Karpas-422 (cell line): ENCODE measurements at places on chromosomes 11 and 22.

GRCh38 chr11:119935349-119935925 is 202.5 kb downstream of the TRIM29 start:
- no peak for DNase-seq
- H3K4me3 ChIP-seq = no peak overlapping the region
- H3K4me1 ChIP-seq = no peaks in the 10 kb centered on the region

- DNase-seq = no peak
- no peaks in the 10 kb centered on the region for H3K36me3 ChIP-seq
- no peaks in the 10 kb centered on the region for H3K4me1 ChIP-seq
Measured at GRCh38 chr11:32430568-32431381, 4.6 kb downstream of the WT1 start.

DNA sequence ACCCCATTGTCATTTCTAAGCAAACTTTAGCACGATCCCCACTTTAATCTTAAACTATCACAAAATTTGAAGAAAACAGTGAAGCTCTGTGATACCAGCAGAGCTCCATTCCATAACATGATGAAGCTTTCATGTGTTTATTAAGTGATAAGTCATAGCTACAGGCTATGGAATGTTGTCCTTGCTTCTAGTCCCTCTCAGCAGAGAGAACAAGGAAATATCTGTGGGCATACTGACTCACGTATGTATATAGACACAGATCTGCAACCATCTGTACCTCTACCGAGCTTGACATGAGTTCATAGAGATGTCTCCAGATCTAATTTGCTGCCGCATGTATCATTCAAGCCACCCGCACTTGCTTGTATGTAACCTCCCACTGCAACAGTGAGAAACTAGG is 588.9 kb downstream of the ETS1 start:
- H3K36me3 ChIP-seq = no peaks in the 10 kb centered on the region
- H3K4me1 ChIP-seq = no peaks in the 10 kb centered on the region
- H3K27ac ChIP-seq = no peak overlapping the region

- no peaks in the 10 kb centered on the region for H3K36me3 ChIP-seq
- no peaks in the 10 kb centered on the region for H3K27me3 ChIP-seq
- no peak overlapping the region for H3K4me3 ChIP-seq
- no peak overlapping the region for H3K27ac ChIP-seq
- no peak for DNase-seq
Measured at GRCh38 chr22:34114406-34114805, 194.1 kb upstream of the LARGE1 start.

- no peak overlapping the region for H3K4me3 ChIP-seq
- no peak overlapping the region for H3K27ac ChIP-seq
- no peaks in the 10 kb centered on the region for H3K27me3 ChIP-seq
- no peaks in the 10 kb centered on the region for H3K36me3 ChIP-seq
Measured at GRCh38 chr11:2781408-2782274, 81.8 kb upstream of the KCNQ1OT1 start.
